Stimulated activated CD8-positive, alpha-beta memory T cell treated with anti-CD3 and anti-CD28 coated beads, Interleukin-12 subunit alpha, Interleukin-12 subunit beta, amount 100 ng/mL, for 4 hours (primary cell): ENCODE measurements at places on chromosomes 3 and 15.

GRCh38 chr3:178699364-178699763 is 163.1 kb downstream of the KCNMB2 start:
- DNase-seq = no peak

DNA sequence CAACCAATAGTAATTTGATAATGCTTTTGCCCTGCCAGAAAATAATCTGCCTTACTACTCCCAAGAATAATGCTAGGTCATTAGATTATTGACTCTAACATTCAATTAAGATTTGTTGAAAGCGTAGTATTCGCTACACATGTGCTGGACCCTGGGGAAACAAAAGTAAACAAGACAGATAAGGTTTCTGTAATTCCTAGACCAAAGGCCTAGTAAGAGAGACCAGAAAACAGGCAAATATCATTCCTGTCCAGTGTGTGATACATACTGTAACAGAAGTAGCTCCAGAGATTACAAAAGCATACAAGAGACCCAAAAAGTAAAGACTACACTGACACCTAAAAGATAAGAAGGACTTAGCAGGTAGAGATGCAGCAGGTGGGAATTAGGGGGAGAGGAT is 60.8 kb downstream of the PLOD2 start:
- no peak for DNase-seq

DNA sequence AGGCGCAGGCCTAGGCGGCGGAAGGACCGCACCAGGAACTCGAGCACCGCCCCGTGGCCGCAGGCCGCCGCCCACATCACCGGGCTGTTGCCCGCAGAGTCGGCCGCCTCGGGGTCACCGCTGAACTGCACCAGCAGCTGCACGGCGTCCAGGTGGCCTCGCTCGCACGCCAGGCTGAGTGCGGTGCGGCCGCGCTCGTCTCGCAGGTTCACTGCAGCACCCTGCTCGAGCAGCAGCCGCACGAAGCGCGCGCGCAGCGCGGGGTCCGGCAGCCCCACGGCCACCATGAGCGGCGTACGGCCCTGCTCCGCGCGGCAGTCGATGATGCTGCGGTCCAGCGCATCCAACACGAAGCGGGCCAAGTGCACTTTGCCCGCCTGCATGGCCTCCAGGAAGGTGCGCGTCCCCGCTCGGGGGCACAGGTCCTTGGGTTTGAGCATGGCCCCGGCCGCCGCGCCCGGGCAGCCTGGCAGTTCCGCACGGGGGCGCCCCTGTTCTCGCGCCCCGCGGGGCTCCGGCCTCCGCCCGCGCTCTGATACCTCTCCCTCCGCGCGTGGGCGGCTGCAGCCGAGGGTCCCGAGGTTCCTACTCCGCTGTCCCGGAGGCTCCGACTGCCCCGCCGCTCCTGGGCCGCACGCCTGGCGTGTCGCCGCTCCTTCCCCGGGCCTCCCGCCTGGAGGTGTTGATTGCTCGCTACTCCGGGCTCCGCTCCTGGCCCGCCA is 556 bp downstream of the ANKRD63 start:
- peak; percentile 19 for DNase-seq

DNA sequence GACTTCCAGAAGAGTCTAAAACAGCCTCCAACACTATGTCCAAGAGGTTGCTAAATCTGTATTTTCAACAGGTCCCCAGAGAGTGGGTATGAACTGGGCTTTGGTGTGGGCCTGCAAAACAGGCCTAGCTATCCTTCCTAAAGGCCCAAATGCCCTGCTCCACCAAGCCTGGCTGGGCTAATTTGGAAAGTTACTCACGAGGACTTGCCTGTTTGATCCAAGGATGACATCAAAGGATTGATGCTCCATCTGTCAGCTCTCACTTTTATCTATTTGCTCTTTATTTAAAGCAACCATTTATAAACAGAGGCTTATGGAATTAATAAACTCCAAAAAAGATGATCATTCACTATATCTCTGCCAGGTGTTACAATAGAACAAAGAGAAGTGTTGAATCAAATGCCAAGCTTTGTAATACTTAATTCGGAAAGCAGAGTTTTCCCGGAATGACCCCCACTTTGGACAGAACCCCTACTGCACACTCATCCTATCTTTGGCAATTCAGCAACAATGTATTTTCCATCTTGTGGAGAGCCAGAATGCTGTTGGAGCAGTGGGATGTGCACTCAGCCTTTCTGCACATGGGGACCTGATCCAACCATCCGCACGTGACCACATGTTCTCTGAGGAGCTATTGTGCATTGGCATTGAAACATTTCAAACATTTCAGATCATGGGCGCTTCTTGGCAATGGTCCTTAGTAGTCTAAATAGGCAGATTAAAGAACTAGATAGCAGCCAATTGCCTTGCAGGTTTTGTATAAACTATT is 163.3 kb upstream of the THBS1 start:
- no peak for DNase-seq

GRCh38 chr3:157051055-157051454 is 108.9 kb downstream of the CCNL1 start:
- DNase-seq = no peak

- DNase-seq = no peak
Measured at GRCh38 chr15:78651007-78651406, 10.0 kb upstream of the CHRNB4 start.
